ENCODE measurements at places on chromosomes 7 and 10. TPM values are rescaled to one million over a fixed set of nuclear protein-coding genes. Genes with fewer than 3 reads are reported as not detected.

- no peaks in the 10 kb centered on the region for H3K27me3 ChIP-seq
- no peak for DNase-seq
- H3K36me3 ChIP-seq = no peaks in the 10 kb centered on the region
These were observed 115.9 kb upstream of the EEPD1 start for GRCh38 chr7:36037121-36037662.

- peaks cover 2% of the 10 kb centered on the region for H3K27me3 ChIP-seq
- no peaks in the 10 kb centered on the region for H3K36me3 ChIP-seq
- peaks cover 13% of the 10 kb centered on the region for H3K4me1 ChIP-seq
- H3K27ac ChIP-seq = peak overlapping the region; percentile 8
- H3K4me3 ChIP-seq = no peak overlapping the region
- no peak for DNase-seq
These were observed 76.8 kb upstream of the PITRM1 start for GRCh38 chr10:3249307-3249889.

DNA sequence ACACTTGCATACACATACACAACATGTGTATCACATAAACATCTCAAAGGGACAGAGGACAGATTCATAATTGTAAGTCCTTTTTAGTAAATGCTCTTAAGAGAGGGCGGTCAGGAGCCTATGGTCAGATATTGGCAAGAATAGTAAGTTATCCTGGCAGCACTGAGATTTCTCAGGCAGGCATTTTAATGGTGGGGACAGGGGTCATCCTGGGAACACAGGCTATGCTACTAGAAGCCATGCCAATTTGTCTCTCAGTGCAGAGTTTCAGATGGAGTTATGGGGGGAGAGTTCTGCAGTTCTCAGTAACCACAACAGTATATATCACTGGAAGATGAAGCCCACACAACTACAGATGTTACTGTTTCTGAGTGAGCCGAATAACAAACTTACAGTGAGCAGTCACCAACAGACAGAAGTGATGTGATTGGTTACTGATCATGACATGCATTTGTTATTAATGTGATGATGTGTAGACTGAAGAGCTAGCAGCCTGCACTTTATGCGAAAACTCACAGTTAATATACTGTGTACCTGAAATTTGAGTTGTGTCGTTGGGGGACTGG, 16.4 kb downstream of the ZNF487 start:
- H3K36me3 ChIP-seq = no peaks in the 10 kb centered on the region
- peak overlapping the region; percentile 84 for H3K27ac ChIP-seq
- DNase-seq = no peak
- H3K27me3 ChIP-seq = no peaks in the 10 kb centered on the region
- no peak overlapping the region for H3K4me3 ChIP-seq
- peaks cover 34% of the 10 kb centered on the region for H3K4me1 ChIP-seq

DNA sequence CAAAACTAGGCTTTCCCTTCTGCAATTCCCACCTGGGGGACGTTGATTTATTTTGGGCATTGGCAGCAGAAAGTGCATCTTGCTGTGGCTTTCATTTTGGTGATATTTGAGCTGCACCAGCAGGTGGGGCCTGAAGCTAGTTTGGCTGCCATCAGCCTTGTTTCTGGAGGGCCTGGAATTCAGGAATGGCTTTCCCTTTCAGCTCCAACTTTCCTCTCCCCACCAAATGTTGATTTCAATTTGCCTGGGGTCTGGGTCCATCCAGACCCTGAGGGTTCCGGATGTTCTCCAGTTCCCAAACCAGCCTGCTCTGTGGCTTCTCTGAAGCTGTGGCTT, 640.4 kb downstream of the TYW1 start:
- H3K27ac ChIP-seq = no peak overlapping the region
- no peaks in the 10 kb centered on the region for H3K36me3 ChIP-seq
- peaks cover 8% of the 10 kb centered on the region for H3K4me1 ChIP-seq

GRCh38 chr7:157278791-157279724, 57.7 kb upstream of the DNAJB6 start:
- H3K27ac ChIP-seq = no peak overlapping the region
- H3K4me3 ChIP-seq = no peak overlapping the region
- H3K27me3 ChIP-seq = peaks cover 2% of the 10 kb centered on the region
- H3K36me3 ChIP-seq = peaks cover 5% of the 10 kb centered on the region
- peaks cover 15% of the 10 kb centered on the region for H3K4me1 ChIP-seq
- DNase-seq = peak; percentile 49

DNA sequence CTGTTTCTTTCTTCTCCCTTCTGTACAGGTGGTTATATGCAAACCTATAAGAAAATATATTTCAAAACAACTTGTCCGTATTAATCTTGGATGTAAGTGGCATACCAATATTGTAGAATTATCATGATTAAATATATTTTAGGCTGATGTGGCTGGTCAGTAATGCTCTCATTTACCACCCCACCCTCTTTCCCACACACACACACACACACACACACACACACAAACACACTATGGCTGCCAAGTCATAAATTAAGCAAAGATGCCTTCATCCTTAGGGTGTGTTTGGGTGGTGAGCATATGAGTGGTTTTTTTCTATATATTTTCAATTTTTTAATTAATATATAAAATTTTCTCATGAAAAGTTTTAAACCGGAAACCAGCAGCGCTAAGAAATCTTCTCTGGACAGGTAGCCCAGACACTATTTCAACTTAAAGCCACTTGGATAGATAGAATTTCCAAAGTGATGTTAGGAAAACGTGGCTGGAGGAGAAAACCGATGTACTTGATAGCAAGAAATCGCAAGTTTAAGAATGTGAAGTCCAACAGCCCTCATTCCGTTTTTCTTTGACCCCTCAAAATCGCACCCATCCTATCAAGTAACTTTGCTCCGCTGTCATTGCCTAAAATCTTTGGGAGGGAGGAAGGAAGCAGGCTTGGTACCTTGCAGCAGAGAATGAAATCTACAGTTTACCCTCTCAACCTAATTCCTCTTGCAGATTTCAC, 171.7 kb downstream of the FAM107B start:
- no peak for DNase-seq
- peaks cover 8% of the 10 kb centered on the region for H3K36me3 ChIP-seq
- peaks cover 31% of the 10 kb centered on the region for H3K27me3 ChIP-seq

DNA sequence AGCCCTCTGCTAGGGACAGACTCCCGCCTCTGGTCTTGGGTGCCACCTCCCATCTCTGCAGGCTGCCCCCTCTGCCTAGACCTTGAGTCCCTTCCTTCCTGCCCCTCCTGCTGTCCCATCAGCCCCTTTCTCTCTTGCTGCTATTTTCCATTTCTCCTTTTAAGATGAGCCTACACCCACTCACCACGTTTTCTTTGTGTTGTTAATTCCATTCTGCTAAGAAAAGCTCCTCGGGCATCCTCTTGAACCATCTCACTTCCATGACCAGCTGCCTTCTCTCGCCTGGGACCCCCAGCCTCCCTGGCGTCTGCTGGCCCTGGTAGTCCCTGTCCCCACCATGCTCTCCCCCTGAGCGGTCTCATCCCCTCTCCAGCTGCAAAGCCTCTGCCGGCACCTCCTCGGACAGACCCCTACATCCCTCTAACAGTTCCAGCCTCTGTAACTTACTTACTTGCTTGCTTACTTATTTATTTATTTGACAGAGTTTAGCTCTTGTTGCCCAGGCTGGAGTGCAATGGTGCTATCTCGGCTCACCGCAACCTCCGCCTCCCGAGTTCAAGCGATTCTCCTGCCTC, 95.8 kb upstream of the SH2B2 start:
- DNase-seq = no peak
- peak overlapping the region; percentile 81 for H3K27ac ChIP-seq
- H3K4me1 ChIP-seq = peaks cover 28% of the 10 kb centered on the region

DNA sequence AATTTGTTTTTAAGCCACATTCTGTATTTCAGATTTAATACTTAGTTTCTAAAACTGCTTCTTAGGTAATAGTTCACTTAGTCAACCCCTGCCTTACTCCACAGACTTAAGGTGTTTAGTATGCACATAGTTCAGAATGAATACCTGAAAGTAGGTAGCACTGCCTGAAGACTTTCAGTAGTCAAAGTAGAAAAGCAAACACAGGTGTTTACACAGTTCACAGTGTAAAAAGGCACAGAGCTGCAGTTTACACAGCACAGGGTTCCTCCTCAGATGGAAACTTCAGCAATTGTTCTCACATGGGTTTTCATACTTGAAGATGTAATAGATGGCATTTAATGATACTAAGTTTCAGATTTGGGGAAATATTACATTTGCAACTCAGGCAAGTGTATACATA, 3.1 kb upstream of the PKD1L1 start:
- no peaks in the 10 kb centered on the region for H3K27me3 ChIP-seq
- H3K4me3 ChIP-seq = no peak overlapping the region
- H3K36me3 ChIP-seq = peaks cover 14% of the 10 kb centered on the region
- no peak for DNase-seq
- peaks cover 32% of the 10 kb centered on the region for H3K4me1 ChIP-seq
- peak overlapping the region; percentile 52 for H3K27ac ChIP-seq

GRCh38 chr10:106560925-106561640, 603.4 kb downstream of the SORCS1 start:
- no peaks in the 10 kb centered on the region for H3K36me3 ChIP-seq
- DNase-seq = no peak
- peaks cover 5% of the 10 kb centered on the region for H3K27me3 ChIP-seq
- no peak overlapping the region for H3K4me3 ChIP-seq
- no peak overlapping the region for H3K27ac ChIP-seq

The PITX3 gene
- total RNA-seq = 0.48 TPM

The TSPAN15 gene
- 10.4 TPM for total RNA-seq

The PTF1A gene
- 0.11 TPM for total RNA-seq

The ANKRD22 gene
- not detected for total RNA-seq

The GPNMB gene
- 1.1 TPM for total RNA-seq

The NRP1 gene
- total RNA-seq = 3.0 TPM

The PMS2 gene
- total RNA-seq = 14.8 TPM

The LIPJ gene
- not detected for total RNA-seq

The EPO gene
- 0.63 TPM for total RNA-seq

The ANKRD2 gene
- total RNA-seq = not detected

The GATA3 gene
- 0.72 TPM for total RNA-seq
